ENCODE measurements at places on chromosomes 1 and 21.

- DNase-seq: no peak
Measured at GRCh38 chr1:109770331-109771095, 6.8 kb upstream of the EPS8L3 start.

- no peak for DNase-seq
Measured at GRCh38 chr21:45882645-45883044, 98.9 kb upstream of the COL6A1 start.

DNA sequence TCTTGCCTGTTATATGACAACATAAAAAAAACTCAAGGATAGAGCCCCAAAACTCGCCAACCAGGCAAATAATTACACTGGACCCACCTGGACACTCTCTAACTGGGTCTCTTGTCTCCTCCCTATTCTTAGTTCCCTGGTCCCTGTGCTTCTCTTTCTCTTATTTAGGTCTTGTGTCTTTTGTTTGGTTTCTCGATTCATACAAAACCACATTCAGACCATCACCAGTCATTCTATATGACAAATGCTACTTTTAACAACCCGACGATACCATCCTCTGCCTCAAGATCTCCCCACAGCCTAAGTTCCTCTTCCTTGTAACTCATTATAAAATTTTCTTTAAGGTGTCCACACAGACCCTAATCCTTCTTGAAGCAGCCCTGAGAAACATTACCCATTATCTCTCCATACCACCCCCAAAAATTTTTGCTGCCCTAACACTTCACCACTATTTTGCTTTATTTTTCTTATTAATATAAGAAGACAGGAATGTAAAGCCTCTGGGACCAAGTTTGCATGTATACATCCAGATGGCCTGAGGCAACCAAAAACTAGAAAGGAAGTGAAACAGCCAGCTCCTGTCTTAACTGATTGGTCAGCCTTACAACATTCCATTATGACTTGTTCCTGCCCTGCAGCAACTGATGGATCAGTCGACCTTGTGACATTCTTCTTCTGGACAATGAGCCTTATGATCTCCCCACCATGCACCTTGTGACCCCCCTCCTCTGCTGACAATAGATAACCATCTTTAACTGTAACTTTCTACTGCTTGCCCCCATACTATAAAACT, 638.2 kb downstream of the AMY1C start:
- DNase-seq: no peak

GRCh38 chr1:54485416-54485815, 62.6 kb upstream of the ACOT11 start:
- peak; percentile 25 for DNase-seq

DNA sequence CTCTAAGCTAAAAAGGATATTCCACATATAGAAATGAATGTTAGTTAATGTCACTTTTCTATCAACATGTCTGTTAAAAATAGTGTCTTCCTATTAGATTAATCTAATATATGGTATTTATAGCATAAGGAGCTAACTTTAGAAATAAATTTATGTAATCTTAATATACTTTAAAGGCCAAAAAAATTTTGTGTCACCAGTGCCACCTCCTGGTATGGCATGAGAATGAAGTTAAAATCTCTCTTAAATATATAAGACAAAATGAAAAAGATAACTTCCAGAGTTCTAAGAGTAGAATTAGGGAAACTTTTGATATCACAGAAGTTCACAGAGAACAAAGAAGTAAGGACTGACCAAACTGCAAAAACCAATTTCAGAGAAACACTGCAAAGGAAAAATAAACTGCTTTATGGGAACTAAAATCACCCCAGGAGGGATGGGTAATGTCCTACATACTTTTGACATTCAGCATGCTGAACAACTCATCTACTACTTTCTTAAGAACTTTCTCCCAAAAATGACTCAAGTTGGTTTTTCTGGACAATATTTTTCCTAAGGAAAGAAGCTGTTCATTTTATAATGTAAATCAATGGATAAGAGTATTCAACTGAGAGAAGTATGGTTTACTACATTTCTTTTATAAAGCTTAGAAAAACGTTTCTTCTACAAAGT, 82.8 kb downstream of the TRIM33 start:
- DNase-seq: no peak

DNA sequence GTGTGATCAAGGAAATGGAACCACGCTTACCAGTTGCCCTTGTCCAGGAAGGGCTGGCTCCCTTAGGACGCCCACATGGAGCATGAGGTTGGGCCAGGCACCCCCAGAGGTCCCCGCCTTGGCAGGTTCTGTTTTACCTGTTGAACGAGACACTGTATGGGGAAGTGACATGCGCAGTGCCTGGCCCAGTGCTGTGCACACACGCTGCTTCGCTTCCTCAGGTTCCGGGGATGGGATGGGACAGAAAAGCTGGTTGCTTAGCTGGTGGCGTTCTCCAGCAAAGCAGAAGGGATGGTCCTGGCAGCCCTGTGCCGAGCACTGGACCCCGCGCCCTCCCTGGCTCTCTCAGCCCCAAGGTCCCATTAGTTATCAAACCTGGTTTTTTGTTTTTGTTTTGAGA, 20.7 kb downstream of the SLC66A1 start:
- no peak for DNase-seq

DNA sequence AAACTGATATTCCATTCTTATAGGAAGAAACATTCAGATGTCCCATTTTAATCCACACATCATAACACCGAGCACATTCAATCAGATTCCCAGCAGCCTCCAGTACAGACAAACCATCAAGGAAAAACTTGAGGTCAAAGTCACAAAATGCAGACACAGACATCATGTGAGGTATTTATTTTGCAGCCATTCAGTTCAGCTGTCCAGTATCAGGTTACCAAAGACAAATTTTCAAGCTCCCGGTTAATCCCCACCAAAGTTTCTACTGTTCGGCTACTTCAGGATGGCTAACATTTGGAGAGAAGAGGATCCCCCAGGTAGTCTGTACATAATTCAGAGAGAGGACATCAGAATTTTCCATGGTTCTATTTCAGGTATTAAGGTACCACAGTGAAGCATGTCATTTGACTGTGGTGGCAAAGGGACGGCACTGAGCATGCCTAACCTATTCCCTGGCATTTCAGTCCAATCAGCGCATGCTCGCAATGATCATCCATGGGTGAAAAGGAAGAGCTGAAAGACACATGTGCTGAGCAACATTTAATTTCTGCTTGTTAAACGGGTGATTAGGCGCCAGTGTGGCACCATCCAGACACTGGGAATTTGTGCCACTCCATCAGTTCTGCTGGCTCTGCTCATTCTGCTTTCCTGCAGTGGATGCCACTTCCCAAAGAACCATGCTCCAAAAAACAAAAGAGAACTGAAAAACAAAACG, 13.6 kb upstream of the NDC1 start:
- no peak for DNase-seq

DNA sequence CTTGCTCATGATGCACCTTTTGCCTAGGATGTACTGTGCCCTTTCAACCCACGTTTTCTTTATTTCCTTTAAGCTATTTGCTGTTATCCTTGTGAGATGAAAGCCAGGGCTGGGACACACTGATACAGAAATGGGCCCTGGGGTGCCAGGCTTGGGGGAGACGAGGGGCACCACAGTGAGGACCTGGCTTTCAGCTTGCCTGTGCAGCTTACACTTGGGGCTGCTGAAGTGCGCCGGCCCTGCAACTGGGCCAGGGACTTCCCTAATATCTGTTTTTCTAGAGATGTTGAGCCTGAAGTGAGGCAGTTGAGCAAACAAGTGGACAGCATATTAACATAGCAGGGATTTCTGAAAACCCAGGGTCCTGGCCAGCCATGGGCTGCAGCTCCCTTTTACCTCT, 42.5 kb upstream of the SLC19A1 start:
- DNase-seq: no peak

All from fibroblast of skin of left biceps (primary cell).